GM03348 (cell line): ENCODE measurements at places on chromosomes 4 and X.
A peak's percentile ranks its signal among the peaks of the same experiment; 100 is the strongest.

DNA sequence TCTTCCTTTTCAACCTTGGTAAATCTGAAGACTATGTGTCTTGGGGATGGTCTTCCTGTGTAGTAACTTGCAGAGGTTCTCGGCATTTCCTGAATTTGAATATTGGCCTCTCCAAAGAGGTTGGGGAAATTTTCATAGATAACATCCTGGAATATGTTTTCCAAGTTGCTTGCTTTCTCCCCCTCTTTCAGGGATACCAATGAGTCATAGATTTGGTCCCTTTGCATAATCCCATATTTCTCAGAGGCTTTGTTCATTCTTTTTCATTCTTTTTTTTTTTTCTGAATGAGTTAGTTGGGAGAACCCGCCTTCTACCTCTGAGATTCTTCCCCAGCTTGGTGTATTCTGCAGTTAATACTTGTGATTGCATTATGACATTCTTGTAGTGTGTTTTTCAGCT lies 549.2 kb upstream of the AMOT start:
- no peak for DNase-seq

DNA sequence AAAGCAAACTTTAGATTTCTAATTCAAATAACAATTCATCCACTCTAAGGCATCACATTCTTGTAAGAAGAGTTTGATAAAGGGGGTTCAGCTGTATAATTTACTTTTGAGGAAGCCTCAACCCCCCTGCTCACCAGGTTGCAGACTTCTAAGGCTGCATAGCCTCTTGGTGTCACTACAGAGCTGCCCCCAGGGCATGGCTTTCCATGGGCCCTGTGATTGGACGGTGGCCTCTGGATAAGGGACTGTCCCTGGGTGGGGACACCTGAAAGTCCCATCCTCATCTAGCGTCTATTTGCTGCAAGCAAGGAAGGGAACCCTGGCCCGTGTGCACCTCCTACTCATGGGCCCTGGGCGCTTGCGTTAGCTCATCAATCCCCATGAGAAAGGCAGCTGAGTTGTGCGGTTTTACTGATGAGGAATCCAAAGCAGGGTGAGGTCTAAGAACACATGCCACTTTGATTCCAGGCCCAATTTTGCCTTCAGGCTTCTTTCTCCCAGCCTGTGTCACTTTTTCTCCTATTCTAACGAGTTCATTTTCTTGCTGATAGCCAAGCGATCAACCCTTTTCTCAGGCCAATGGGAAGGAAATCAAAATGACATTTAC lies 51.8 kb downstream of the SCML1 start:
- DNase-seq, result no peak

- no peak for DNase-seq
These were observed 207.5 kb upstream of the FAM9B start for GRCh38 chrX:9241427-9241826.

DNA sequence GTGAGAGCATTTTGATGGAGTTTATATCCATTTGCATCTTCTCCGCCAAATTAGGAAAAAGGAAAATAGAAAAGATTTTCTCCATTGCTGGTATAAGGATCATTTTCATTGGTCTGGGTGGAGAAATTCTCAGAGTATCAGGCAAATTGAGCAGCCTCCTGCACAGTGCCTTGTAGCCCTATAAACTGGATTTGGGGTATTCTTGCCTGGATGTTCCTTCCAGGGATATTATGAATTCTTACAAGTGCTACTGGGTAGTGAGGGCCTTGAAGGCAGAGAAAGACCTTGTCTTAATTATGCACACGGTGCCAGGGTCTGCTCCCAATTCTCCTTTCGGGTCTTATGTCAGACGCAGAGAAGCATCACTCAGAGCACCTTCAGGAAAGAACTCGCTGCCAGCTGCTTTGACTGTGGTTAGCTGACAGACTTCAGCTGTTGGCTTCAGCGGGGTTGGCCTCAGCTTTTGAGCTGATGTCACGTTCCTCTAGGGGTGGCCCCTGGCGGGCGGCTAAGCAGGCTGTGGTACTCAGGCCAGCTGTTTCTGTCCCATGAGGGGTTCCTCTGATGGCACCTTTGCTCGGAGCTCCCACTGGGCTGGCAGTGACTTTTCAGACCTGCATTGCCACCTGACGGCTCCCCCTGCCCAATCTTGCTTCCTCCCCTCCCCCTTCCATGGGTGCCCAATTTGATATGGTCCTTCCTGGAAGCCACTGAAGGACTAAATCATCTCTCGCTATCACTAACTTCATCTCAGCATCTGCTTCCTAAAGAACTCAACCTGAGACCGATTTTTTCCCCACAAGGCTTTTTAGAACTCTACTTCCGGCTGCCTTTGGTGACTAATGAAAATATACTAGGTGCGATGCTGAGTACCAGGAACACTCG lies 519.5 kb downstream of the BCOR start:
- no peak for DNase-seq

GRCh38 chr4:174707902-174708301 lies 121.1 kb downstream of the GLRA3 start:
- DNase-seq, result no peak

GRCh38 chr4:142418697-142419096 lies 427.4 kb downstream of the INPP4B start:
- DNase-seq, result no peak

GRCh38 chr4:168674866-168675265 lies 178.0 kb downstream of the PALLD start:
- DNase-seq, result no peak

DNA sequence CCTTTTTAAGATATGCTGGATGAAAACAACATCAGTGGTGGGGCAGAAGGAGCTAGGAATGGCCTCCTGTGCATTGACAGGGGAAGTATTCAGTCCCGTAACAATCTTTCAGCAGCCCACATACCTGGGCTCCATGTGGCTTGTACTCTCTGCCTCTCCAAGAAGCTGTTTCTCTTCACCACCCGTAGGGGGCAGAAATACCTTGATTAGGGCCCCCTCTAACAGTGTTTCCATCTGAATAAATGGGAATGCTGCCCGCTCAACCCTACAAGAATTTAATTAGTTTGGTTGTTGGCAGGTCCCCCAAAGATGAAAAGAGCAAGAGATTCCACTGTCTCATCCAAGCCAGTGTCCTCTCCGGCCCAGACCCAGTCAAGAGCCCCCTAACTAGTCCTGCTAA lies 155.2 kb downstream of the SMIM20 start:
- no peak for DNase-seq

DNA sequence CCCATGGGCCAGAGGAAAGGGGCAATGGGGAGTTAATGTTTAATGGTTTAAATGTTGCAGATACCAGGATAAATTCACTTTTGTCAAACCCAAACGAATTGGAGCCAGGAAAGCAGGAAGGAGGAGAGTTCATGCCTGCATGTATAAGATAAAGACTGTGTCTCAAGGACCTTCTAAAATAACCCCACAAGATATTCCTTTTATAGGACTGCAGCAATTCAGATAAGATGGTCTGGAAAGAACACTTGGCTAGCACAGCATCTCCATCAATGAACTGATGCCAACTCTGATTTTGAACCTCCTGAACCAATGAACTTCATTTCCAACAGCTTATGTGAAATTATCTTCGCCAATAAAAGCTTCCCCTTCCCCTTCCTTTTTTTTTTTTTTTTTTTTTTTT lies 31.3 kb upstream of the LONRF3 start:
- no peak for DNase-seq

GRCh38 chr4:2931512-2932301 lies 31.5 kb downstream of the NOP14 start:
- no peak for DNase-seq

GRCh38 chr4:149176039-149176438 lies 639.6 kb downstream of the IQCM start:
- no peak for DNase-seq

DNA sequence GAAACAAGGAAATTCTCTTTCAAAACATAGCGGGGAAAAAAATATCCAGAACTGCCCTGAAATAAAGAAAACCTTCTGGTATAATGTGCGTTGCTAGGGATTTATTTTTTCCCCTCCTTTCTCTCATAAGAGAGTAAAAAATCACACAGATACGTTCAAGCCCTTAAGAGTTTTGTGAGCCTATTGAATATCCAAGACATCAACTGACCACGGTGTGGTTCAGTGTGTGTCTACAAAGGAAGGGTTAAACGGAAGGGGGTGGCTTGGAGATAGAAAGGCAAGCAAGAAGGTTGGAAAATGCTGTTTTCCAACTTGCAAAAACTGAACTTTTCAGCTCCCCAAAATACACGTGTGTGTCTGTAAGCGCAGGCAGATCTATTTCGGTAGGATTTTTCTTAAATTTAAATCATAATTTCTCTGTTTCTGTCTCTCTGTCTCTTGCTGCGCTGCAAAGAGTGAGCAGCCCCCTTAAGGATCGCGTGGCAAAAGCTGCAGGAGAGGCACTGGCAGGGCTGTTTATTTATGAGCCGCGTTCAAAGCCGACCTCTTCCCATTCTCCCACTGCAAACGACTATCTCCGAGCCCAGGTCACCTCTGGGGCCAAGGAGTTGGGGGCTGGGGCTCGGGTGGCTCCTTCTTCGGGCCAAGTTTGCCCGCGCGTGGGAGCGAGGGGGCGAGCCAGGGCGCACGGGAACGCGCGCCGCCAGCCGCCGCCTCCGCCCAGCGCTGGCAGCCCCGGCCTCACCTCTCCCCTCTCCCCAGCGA lies 492 bp upstream of the SLIT2 start:
- no peak for DNase-seq

DNA sequence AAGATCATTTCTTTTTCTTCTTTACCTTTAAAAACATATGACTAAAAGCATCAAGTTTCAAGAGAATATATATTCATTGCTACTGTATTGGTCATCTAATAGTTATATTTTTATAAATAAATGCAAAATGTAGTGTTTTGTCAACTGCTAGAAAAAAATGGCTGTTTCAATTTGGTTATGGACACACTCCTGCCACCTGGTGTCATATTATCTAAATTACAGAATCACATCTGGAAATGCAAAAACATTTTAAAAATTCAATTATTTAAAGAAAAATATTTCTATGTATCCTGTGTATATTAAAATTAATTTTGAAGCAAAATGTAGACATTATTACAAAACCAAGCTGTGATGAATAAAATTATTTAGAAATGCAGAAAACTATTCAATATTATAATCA lies 329.4 kb upstream of the PCDH18 start:
- DNase-seq, result peak; percentile 49

DNA sequence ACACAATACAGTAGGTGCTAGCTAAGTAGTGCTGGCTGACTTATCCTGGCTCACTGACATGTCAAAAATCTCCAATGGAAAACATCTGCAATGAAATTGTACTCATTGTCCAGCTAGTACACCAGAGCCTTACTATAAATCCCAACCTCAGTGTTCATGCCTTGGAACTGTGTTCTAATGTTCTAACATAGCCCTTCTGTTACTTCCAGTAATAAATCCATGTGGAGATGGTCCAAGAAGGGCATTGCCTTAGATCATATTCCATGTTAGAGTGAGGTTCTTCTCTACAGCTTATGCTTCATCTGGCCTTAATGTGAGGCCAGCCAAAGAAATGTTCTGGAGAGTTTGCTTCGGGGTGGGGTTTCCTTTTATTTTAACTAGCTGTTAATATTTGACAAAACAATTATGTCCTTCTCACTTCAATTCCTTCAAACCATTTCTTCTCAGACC lies 25.1 kb downstream of the ENOX2 start:
- no peak for DNase-seq
